ENCODE measurements at places on chromosomes 7 and 10.

GRCh38 chr7:30931161-30931928 lies 19.7 kb downstream of the AQP1 start:
- DNase-seq: no peak

DNA sequence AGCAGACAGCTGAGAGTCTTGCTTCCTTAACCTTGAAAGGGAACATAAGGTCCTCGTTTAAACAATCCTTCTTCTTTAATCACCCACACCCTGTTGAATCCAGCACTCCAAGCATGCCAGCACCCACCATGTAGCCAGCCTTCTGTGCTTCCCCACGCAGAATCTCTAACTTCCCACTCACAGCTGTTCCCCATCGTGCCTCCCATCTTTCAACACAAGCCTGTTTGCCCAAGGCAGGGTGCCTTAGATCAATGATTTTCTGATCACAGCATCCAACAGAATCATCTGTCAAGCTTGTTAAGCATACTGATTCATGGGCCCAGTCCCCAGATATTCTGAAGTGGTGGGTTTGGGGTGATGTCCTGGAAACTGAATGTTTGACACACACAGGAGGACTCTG lies 530.8 kb downstream of the SH2D4B start:
- no peak for DNase-seq

- peak; percentile 48 for DNase-seq
These were observed 114.6 kb upstream of the SFMBT2 start for GRCh38 chr10:7525314-7526016.

DNA sequence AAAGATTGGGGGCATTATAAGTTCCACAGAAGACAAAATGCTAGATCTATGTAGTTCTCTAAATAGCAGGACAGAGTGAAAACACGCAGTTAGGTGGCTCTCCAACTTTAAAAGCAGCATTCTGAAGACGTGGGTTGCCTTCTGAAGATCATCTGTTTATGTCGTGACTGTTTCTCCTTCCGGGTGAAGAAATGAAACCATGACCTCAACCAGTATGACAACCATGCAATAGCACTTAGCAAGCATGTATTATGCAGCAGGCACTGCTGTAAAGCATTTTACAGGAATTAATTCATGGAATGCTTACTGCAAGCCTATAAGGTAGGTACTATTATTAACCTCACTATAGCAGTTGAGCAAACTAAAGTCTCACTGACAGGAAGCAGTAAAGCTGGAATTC lies 125.2 kb downstream of the SLC25A13 start:
- DNase-seq: no peak

- no peak for DNase-seq
These were observed 36.9 kb upstream of the PTF1A start for GRCh38 chr10:23155169-23155568.

DNA sequence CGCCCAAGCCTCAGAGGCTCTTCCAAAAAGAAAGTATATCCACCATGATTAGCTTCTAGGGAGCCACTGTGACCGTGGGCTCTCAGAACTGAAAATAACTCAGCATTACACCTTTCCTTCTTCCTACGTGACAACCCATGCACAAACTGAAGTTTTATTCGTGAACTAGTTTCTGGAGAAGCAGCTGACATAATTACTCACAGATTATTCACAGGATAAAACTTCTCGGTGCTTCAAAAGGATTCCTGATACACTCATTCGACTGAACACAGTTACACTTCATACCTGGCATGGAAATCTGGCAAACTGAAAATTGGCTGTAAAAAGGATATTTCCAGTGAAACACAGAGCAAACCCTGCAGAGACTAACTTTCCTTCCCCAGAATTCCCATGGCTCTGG lies 139.2 kb upstream of the PTER start:
- no peak for DNase-seq
